ENCODE measurements at places on chromosomes 13 and 19.

DNA sequence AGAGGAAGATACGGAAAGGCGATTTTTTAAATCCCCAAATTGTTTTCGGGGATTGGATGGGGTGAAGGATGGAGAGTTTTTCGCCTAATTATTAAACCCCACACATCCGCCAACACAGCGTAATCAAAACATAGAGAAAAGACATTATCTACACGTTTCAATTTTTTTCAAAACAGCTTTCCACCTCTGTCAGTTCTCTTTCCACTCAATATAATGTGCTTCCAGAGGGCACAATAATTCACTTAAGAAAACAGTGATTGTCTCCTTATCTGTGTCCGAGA lies 435 bp upstream of the OBI1 start:
- no peak for DNase-seq

DNA sequence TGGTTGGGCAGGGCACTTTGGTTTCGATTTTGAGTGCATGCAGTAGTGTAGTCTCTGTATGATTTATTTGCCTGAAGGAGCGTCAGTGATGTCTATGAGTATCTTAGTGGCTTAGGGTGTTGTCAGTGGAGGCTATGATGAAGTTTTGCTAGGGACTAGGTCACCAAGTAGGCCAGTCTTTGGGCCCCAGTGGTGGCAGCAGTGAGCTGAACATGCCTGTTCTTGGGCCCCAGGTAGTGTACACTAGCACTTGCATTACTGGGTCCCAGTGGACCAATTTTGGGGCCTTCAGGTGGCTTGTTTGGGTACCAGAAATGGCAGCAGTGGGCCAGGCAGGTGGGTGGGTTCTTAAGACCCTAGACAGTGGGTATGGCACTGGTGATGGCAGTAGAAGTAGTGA lies 598.7 kb upstream of the SPRY2 start:
- DNase-seq: no peak

GRCh38 chr19:22601906-22602630 lies 32.1 kb upstream of the ZNF492 start:
- DNase-seq: no peak

DNA sequence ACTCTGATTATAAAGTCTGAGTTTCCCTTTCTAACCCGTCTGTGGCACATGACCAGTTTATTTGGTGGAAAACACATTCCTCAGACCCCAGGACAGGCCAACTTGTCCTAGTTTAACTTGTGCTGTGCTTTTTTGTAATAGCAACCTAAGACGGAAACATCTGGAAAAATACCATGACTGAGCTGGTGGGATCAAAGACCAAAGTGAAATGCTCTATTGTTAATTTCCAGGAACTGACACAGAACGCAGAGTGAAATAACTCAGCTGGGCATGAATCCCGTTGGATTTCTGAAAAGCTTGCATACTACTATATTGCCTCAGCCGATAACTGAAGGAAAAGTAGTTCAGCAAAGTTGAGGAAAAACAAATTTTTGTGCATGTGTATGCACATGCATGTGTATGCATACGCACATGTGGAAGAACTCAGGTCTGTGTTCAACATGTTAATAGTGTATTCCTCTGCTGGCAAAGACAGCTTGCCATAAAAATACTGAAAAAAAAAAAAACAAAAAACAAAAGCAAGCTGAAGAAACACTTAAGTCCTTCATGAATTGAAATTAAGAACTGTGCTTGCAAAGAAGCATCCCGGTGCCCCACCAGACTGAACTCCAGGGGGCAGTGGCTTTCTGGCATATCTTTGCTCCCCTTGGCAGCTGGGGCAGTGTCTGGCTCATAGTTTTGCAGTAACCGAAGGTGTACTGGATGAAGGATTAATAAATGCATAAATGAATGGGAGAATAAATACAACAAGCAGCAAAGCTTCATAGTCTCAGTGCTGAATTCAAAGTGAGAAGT lies 187.8 kb downstream of the LHFPL6 start:
- DNase-seq: no peak

GRCh38 chr13:66520511-66521355 lies 709.4 kb downstream of the PCDH9 start:
- DNase-seq: no peak

GRCh38 chr19:53545271-53546065 lies 7.5 kb downstream of the ZNF331 start:
- DNase-seq: no peak

DNA sequence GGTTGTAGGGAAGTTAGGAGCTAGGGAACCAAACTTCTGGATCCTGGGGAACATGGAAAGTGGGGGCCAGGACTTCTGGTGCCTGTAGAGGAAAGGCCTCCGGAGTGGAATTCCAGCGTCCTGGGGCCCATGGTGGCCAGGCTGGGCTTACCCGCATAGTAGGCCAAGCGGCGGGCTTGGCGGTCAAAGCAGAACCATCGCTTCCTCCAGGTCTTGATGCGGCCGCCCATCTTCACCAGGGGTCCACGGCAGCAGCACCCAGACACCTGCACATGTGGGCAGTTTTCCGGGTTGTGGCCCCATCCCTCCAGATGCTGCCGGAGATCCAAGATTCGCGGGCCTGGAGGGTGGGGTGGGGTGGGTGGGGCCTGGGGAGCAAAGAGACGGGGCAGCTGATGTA lies 13.8 kb upstream of the LYPD3 start:
- no peak for DNase-seq

DNA sequence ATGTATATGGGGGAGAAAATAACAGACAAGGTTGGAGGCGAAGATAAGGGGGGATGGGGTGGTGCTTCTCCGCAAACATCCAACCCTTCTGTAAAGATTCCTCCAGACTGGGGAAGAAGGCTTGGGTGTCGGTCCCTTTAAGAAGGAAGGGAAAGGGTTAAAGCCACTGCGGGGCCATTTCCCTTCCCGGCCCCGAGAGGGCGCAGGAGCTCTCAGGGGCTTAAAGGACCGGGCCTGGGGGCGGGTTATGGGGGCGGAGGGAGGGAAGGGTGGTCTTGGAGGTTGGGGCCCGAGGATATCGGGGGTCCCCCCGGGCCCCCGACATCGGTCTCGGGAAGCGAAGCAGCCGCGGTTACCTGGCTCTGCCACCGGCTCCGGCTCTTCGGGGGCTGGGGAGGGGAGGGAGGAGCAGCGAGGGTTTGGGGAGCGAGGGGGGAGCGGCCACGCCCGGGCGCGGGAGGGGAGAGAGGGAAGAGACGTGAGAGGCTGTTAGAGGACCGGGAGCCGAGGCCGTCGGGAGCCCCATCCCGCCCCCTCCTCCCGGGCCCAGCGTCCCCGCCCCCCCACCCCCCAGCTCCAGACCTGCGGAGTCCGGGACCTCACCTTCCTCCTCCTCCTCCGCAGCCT lies 2.8 kb downstream of the TNNT1 start:
- DNase-seq: no peak

GRCh38 chr19:13778847-13779246 lies 4.6 kb downstream of the C19orf53 start:
- no peak for DNase-seq

GRCh38 chr13:33758113-33758512 lies 59.8 kb upstream of the RFC3 start:
- DNase-seq: no peak

DNA sequence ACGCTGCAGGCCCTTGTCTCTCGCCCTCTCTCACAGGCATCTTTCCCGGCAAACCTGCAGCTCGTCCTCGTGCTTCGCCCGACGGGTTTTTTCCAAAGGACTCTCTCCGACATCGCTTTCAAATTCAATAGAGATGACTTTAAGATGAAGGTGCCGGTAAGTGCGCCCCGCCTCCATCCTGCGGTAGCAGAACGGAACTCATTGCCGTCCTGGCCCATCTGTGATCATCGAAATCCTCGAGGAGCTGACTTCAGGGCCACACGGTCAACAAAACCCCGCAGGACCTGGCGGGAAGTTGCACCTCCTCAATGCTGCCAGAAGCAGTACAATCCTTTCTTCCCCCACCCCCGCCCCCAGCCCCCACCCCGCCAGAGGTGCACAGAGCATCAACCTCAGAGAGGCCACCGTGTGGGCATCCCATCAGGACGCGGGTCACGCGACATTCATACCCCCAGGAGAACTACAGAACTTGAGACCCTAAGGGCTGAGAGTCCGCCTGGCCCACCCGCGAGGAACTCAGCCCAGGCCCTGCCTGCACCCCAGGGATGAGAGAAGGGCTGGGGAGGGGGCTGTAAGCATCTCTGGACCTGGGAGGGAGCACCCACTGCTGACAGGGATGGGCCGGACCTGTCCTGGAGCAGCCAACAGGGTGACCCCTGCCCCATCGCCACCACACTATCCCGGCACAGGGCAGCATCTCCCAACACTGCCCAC lies 44.9 kb upstream of the F7 start:
- no peak for DNase-seq

DNA sequence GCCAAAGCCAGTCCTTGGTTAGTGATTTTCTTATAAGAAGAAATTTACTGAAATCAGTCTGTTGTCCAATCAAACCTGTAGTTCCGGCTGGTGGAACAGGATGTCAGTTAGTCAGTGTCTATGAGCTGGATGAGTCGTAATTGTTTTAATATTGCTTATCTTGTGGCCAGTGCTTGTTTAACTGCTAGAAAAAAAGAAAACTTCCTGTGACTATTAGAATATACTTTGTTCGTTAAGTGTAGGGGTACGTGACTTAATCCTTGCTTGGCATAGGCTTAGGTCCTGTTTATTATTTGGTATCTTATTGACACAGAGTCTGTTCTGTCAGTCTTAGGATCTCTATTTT lies 1484.8 kb upstream of the MIR17HG start:
- DNase-seq: no peak

GRCh38 chr19:38385804-38386257 lies 2.0 kb downstream of the GGN start:
- no peak for DNase-seq

DNA sequence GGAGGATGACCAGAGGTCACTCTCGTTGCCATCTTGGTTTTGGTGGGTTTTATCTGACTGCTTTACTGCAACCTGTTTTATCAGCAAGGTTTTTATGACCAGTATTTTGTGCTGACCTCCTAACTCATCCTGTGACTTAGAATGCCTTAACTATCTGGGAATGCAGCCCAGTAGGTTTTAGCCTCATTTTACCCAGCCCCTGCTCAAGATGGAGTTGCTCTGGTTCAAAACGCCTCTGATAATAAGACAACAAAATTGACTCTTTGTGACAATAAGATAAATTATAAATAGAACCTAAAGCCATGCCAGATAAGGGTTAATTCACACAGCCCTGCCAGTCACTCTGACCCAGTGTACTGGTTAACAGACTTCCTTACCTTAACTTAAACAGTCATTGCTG lies 267.7 kb upstream of the MAB21L1 start:
- no peak for DNase-seq

DNA sequence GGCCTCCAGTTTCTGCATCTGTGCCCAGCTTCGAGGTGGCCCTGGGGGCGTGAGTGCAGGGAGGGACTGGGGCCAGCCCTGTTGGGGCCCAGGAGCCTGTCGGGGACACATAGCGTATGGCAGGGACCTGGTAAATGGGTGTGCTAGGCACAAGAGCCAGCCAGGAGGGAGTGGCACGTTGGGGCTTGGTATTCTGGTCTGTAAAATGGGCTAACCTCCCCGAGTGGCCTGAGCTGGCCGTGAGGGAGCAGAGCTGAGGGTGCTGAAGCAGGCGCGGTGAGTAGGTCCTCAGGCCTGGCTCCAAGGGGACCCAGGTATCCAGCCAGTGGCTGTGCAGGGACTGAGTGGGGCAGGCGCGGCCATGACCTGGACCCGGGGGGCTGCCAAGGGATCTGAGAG lies 4.3 kb downstream of the PTOV1 start:
- no peak for DNase-seq

DNA sequence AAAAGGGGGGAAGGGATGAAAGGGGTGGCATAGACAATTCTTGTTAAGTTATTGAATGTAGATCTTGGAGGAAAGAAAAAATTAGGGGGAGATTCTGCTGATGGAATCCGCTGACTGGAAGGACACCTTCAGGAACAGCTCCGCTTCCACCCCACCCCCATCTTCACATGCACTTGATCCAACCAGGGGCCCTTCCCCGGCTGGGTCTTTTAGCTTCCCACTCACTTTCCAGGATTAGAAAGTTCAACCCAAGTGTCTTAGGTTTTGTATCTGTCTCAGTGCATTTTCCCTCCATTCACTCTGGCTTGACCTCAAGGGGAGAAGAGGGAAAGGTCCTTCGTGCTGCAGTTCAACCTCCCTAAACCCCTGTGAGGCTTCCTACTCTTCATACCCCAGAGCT lies 141.4 kb downstream of the IRS2 start:
- DNase-seq: no peak

DNA sequence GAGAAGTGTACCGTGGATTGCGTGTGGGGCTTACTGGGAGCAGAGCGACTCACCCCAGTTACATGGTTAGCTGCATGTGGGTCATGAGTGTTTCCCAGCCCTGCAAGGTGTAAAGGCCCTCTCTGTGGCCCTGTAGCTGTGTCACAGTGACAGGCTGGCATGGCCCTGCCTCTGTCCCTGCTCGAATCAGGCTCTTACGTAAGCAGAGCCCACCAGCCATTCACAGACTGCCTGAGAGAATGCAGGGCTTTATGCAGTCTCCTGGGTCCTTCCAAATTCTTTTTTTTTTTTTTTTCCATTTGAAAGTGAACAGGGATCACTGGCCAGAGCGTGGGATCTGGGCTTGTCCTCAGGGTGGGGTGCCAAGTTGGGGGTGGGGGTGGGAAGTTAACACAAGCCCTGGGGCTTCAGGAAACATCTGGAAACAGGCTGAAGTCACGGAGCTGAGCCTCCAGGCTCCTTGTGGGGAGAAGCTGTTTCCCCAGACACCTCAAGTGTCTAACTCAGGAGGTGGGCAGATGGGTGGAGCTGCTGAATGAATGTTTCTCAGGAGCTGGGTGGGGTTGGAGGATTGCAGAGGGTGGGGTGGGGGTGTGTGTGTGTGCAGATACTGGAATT lies 13.4 kb downstream of the TECR start:
- no peak for DNase-seq

- no peak for DNase-seq
Measured at GRCh38 chr19:56423985-56424353, 19.8 kb downstream of the ZNF583 start.

GRCh38 chr19:18895824-18896341 lies at the start of gene CERS1:
CERS1 (minus strand) TSS chr19:18896158; CDS start chr19:18896072, 86 bp downstream.
- no peak for DNase-seq

GRCh38 chr13:98664924-98665637 lies 87.4 kb downstream of the SLC15A1 start:
- no peak for DNase-seq

- DNase-seq: no peak
Measured at GRCh38 chr13:46914341-46914740, 17.5 kb upstream of the HTR2A start.

DNA sequence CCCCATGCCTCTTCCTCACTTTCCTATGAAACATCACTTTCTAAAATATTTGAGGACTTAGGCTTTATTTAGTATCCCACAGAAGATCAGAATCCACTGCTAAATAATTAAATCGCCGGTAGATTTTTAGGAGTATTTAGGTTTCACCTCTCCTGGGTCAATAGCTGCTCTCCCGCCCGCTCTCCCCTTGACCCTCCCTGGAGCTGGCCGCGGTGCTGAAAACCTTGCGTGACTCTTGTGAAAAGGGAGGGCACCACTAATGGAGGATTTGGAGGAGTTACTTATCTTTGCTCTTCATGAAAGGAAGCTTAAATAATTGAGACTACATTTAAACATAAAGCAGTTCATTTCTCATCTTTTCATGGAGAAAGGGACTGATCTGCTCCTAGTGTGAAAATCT lies 14.1 kb downstream of the POU4F1 start:
- no peak for DNase-seq
